ENCODE measurements at places on chromosomes 6 and 20.

DNA sequence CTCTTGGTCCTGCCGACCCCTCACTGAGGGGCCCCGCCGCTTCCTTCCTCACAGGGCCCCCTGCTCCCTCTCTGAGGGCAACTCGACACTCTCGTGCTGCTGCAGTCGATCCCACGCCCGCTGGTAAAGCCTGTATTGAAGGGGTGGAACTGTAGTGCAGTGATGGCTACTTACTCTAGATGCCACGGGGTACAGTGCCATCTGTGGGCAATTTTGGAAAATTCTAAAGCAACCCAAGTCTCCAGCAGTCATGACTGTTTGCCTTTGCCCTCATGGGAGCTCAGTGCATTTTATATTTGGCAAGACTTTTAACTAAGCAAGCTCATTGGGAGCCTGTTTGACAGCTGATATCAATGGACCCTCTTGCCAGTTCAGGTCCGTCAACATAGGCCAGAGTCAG, 6.5 kb upstream of the C6orf136 start:
- DNase-seq = no peak

GRCh38 chr6:16240589-16241320, 2.4 kb downstream of the GMPR start:
- no peak for DNase-seq

- DNase-seq = no peak
These were observed 6.2 kb upstream of the GRM4 start for GRCh38 chr6:34152042-34152524.

DNA sequence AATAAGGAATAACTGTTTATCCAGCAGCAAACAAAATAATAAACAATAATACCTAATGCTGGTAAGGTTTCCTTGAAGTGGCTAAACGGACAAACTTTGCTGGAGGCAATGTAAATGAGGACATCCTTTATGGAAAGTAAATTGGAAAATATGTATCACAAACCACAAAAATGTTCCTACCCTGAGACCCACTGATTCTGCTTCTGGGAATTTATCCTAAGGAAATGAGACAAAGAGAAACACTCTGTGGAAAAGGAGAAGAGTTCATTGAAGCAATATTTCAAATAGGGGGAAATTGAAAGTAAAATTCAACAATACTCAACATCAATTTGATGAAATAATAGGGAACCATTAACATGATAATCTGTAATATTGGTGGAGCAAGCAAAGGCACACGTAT, 37.9 kb downstream of the MAFB start:
- no peak for DNase-seq
